ENCODE measurements at places on chromosomes 11 and 22.

GRCh38 chr11:24819006-24819405, 322.2 kb downstream of the LUZP2 start:
- no peak for DNase-seq

DNA sequence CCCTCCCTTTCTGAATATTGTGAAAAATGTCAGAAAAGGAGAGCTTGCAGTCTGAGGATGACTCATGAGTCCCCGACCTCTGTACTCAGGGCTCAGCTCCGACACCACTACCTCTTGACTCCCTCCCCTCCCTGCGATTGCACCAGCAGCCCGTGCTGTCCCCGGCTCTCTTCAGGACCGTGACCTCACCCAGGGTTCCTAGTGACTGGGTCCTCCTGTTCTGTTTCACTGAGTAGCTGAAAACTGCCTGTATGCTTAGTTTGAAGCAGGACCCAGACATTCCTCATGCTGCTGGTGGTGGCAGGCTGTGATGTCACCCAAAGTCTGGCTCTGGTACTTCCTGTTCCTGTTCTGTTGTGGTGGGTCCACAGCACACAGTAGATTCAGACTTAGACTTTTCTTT, 11.7 kb downstream of the PHRF1 start:
- DNase-seq: no peak

GRCh38 chr11:77423624-77424023, 50.3 kb downstream of the PAK1 start:
- no peak for DNase-seq

DNA sequence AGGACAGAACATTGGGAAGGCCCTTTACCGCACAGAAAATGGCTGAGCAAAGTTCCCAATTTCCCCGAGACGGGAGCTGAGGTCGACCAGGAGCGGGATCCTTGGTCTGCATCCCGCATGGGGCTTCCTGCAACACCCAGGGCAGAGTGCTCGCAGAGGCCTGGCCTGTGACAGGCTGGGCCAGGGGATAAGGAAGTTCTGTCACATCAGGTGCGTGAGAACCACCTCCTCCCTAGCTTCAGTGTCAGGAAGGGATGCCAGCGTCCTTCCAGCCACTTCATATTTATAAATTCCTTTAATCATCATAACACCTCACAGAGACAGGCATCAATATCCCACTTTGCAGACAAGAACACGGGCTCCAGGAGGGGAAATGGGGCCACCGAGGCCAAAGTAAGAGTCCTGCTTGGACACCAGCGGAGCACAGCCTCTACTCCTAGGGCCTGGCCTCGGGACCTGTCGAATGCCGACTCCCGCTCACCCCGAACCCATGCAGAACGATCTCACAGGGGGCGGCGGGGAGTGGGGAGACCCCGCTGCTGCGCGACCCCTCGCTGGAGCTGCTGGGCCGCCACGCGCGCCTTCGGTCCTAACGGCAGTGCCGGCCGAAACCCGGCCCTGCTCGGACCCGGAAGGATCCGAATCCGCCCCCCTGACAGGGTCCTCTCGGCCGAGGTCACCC, 532 bp downstream of the BET1L start:
- DNase-seq: no peak

DNA sequence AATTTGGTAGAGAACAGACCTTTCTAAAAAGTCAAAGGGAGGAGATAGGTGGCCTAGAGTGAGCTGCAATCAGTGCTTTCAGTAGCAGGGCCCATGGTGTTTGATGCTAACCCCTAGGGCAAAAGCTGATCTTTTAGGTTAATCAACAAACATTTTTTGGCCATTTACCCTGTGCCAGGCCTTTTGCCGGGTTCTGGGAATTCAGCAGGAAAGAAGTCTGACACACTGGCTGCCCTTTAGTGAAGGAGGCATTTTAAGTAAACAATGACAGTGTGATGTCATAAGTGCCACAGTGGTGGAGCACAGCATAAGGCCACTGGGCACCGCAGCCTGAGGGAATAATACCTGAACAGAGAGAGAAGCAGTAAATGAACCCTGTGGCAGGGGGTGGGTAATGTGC, 29.0 kb downstream of the C22orf31 start:
- DNase-seq: no peak

- DNase-seq: no peak
Measured at GRCh38 chr11:119486016-119486415, 63.0 kb upstream of the THY1 start.

GRCh38 chr11:34461215-34461614, 22.5 kb downstream of the CAT start:
- no peak for DNase-seq

DNA sequence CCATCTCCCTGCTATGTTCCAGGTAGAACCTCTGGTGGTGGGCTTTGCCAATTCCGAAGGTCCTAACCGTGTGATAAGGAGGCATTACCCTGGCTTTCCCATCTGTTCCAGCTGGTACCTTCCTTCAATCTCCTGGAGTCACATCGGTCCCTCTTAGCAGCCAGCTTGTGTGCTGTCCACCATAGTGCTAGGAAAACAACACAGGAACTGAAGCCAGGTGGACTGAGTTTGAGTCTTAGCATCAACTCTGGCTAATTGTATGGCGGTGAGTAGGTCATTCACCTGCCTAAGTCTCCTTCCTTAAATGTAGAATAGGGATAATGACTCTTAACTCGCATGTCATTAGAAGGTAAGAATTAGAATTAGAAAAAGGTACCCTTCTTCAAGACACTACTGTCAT, 159.6 kb upstream of the E2F8 start:
- DNase-seq: no peak

DNA sequence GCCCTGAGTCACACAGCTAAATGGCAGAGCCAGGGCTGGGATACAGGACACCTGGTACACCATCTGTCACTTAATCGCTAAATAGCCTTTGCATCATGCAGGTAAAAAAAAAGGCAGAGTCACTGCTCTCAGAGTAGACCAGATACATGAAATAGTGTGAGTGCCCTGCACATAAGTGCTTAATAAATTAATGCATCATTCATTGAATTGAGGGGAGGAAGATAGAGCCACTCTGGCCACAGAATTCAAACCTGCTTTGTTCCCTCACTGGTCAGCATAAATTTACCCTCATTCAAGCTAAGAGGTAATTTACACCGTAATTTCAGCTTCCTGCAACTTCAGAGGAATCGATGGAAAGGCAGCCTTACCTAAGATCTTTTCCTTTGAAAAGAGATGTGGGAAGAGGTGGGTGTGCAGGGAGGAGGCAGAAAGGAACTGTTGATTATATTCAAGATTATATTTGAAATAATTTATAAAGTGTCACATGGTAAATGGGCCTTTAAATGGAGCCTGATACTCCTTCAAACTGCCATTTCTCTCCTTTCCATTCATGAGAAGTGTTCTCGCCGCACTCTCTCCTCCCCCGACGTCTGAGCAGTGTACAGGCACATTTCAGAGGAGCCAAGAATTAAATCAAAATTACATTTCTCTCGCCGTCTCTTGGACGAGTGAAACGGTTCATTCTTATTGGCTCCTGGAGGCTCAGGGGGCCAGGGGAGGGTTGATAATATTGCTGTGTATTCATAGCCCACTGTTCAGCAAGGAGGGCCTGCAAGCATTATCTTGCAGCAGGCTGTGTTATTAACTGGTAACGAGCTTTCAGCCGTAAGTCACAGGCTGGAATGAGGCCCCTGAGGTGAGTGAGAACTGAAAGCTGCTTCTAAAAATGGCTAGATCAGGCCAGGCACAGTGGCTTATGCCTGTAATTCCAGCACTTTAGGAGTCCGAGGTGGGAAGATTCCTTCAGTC, 52.2 kb upstream of the HMGXB4 start:
- no peak for DNase-seq

- DNase-seq: no peak
Measured at GRCh38 chr22:46761539-46762237, 762 bp upstream of the TBC1D22A start.

DNA sequence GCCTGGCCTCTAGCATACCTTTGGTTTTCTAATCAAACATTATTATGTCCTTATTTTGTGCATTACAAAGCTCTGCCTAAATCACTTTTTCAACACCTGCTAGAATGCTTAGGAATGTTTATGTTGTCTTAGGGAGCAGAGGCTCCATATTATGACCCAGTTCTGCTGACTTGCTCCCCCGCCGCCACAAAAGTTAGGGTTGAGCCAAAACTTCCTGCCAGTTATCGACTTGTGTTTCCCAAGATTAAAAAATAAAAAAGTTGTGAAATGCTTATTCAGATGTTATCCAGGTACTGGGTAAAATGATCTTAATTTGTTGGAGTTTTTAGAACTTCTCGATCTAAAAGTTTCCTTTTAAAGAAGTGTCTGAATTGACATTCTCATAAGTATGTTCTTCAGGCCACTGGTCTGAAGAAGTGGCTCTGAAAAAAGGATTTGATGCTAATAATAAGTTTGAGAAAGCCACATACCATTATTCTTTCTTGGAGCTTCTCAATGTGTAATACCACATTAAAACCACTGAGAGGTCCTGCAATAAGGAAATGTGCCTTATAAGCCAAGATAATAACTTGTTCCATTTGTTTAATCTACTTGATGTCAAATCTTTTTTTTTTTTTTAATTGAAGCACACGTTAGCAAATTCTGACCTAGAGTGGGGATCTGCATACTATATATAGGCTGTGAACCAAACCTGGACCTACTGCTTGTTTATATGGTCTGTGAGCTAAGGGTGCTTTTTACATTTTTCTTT, 2.2 kb downstream of the RNF185 start:
- no peak for DNase-seq

- no peak for DNase-seq
Measured at GRCh38 chr11:30758012-30758411, 171.9 kb upstream of the MPPED2 start.

DNA sequence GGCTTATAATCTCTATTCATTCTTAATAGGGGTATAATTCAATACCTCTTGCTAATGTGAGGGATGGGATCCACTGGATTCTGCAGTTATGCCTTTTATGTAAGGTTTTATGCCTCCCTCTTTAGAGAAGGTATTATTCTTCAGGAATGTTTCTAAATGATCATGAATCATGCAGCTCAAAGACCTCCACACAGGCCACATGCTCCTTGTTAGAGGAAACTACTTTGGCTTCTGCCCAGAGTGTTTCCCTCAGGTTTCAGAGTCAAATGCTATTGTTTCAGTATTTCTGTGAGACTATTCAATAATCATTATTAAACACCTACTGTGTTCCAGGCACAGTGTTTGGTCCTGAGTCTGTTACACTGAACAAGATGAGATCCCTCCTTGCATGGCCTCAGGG, 115.9 kb downstream of the RAB38 start:
- no peak for DNase-seq

DNA sequence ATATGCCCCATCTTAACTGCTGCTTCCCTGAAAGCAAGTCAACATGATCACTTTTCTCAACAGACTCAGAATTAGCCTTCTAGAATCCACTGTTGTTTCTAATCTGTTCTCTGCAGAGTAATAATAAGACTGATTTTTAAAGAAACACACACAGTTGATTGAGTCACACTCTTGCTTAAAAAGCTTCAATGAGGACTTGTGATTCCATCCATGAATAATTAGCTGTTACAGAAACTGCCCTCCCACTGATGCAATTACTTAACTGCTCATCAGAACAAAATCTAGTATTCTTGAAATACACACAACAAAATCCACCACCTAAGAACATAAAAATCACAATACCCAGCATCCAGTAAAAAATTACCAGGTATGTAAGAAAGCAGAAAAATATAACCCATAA, 100.5 kb upstream of the TIMP3 start:
- DNase-seq: no peak

DNA sequence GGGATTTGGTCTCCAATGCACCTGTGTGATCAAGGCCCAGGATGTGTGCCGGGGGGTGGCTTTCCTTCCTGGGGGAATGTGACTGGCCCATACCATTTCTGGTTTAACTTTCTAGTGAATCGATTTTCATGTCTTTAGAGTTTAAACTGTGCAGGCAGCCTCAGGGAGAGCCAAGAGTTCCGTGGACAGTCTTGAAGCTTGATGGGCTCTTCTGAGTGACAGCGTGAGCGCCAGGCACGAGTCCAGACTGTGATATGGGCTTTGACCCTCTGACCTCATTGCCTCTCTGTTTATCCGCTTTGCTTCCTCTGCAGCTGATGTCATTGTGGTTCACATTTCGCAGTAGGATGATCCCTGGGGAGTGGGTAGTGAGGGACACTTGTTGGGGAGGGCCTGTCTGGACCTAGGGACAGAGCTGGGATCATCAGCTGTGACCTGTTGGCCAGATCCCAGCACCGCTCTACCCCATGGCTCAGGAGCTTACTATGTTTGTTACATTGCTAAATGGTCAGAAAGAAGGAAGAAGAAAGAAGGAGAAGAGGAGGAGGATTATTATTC, 80.6 kb upstream of the CLDN5 start:
- no peak for DNase-seq

DNA sequence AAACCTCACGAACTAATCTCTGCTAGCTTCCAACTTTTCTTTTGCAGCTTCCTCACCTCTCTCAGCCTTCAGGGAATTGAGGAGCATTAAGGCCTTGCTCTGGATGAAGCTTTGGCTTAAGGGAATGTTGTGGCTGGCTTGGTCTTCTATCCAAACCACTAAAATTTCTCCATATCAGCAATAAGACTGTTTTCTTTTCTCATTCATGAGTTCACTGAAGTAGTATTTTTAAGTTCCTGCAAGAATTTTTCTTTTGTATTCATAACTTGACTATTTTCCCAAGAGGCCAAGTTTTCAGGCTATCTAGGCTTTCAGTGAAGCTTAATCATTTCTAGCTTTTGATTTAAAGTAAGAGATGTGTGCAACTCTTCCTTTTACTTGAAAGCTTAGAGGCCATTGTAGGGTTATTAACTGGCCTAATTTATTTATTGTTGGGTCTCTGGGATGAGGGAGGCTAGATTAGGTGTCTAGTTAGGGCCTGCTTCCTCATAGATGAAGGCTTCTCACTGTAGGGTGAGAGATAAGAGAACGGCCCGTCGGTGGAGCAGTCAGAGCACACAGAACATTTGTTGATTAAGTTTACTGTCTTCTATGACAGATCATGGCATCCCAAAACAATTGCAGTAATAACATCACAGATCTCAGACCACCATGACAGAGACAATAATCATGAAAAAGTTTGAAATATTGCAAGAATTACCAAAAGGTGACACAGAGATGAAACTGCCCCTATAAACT, 33.2 kb downstream of the CSF2RB start:
- DNase-seq: peak; percentile 45

DNA sequence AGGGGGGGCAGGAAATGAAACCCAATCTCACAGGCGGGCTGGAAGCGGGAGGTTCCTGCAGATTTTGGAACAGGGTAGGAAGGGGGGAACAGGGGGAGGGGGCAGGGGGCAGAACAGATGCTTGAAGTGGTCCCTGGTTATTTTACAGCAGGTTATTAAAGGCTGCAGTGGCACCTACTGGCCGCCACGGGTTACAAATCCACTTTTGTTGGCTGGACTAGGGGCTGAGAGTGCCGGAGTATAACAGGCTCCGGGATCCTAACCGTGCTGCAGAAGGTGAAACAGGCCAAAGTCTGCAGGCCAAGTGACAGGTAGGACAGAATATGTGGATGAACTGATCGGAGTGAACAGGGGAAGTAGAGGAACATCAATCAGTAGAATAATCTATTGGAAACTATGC, 2.5 kb downstream of the ROBO3 start:
- DNase-seq: peak; percentile 71

DNA sequence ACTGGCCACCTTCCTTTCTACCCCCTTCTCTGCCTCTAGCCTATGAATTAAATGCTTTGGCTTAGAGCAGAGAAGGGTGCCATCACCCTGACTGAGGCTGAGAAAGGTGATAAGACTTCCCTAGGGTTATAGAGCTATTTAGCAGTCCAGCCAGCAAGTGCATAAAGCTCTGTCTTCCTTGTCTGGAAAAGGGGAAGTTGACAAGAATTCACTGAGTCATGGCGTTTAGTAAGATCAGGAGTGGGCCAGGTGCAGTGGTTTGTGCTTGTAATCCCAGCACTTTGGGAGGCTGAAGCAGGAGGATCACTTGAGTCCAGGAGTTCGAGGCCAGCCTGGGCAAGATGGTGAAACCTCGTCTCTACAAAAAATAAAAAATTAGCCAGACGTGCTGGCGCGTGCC, 63.1 kb downstream of the LHFPL7 start:
- DNase-seq: no peak
